ENCODE measurements at places on chromosomes 16 and 17. TPM values are rescaled to one million over a fixed set of nuclear protein-coding genes. Genes with fewer than 3 reads are reported as not detected.

The MYH1 gene
- 2,066 TPM for total RNA-seq

The CDH5 gene
- 35.3 TPM for total RNA-seq

The UMOD gene
- total RNA-seq, result not detected

The APOH gene
- not detected for total RNA-seq

The CDRT15 gene
- not detected for total RNA-seq

The KRTAP17-1 gene
- total RNA-seq, result not detected

The TP53TG3B gene
- total RNA-seq, result not detected

DNA sequence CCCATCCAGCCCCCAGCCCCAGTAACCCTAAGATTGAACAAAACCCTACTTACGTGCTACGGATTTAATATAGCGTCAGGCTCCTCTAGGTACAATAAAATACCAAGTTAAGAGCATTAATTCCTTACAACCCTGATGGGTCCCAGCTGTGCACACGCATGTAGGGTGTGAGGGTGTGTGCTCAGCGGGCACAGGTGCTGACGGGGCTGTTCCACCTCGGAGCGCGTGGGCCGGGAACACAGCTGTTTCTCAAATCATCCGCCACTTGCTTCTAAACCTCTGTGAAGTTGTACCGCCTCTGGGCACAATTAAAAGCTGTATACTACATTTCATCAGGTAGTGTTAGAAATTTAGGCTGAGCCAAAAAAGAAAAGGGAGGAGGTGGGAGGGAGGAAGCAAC lies 478.6 kb downstream of the MAF start:
- no peak overlapping the region for H3K4me3 ChIP-seq
- H3K27ac ChIP-seq, result no peak overlapping the region
- no peaks in the 10 kb centered on the region for H3K36me3 ChIP-seq
- no peak for DNase-seq
- H3K27me3 ChIP-seq, result no peaks in the 10 kb centered on the region

- H3K4me3 ChIP-seq, result no peak overlapping the region
- no peak overlapping the region for H3K27ac ChIP-seq
- H3K4me1 ChIP-seq, result no peaks in the 10 kb centered on the region
- no peaks in the 10 kb centered on the region for H3K27me3 ChIP-seq
- DNase-seq, result no peak
Measured at GRCh38 chr16:17548825-17549224, 78.1 kb upstream of the XYLT1 start.

DNA sequence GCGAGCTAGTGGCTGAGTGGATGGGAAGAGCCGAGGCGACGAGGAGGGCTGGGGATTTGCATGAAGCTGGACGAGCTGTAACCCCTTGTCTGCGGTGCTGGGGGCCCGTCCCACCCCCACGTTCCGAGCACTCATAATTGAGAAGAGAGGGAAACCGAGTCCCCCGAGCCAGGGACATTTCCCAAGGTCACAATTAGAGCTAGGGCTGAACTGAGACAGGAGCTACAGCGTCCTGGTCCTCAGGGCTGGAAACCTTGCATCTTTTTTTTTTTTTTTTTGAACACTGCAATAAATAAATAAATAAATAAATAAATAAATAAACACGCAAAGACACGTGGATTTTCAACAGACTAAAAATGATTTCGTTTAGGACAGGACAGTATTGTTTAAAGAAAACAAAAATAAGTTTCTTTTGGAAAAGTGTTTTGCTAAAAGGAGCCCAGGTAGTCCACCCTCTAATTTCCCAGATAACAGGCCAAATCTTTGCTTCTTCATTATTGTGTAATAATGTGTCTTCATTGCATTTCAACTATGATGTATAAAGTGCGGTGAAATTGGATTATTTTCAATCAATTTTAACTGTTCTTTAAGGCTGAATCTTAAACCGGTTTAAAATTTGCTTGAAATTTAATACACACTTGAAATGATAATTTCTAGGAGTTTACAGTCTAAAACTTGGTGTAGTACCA lies 992 bp downstream of the GDPD1 start:
- H3K4me3 ChIP-seq, result peak overlapping the region; percentile 76
- peaks cover 4% of the 10 kb centered on the region for H3K4me1 ChIP-seq
- no peaks in the 10 kb centered on the region for H3K27me3 ChIP-seq
- peak overlapping the region; percentile 88 for H3K27ac ChIP-seq
- no peak for DNase-seq

GRCh38 chr16:11251525-11252481 lies 4.2 kb downstream of the SOCS1 start:
- H3K27me3 ChIP-seq, result no peaks in the 10 kb centered on the region
- no peak for DNase-seq
- no peak overlapping the region for H3K27ac ChIP-seq
- H3K4me3 ChIP-seq, result no peak overlapping the region
- H3K36me3 ChIP-seq, result no peaks in the 10 kb centered on the region

- H3K27ac ChIP-seq, result no peak overlapping the region
- no peaks in the 10 kb centered on the region for H3K4me1 ChIP-seq
- no peaks in the 10 kb centered on the region for H3K36me3 ChIP-seq
Measured at GRCh38 chr16:26787924-26788323, 278.8 kb upstream of the C16orf82 start.

GRCh38 chr16:57618296-57619132 lies 9.9 kb upstream of the ADGRG1 start:
- no peak for DNase-seq
- no peak overlapping the region for H3K27ac ChIP-seq
- no peak overlapping the region for H3K4me3 ChIP-seq
- H3K36me3 ChIP-seq, result no peaks in the 10 kb centered on the region

GRCh38 chr17:38702916-38703741 lies 1.9 kb upstream of the MLLT6 start:
- peak overlapping the region; percentile 96 for H3K27ac ChIP-seq
- no peaks in the 10 kb centered on the region for H3K27me3 ChIP-seq
- H3K4me3 ChIP-seq, result peak overlapping the region; percentile 81
- peaks cover 25% of the 10 kb centered on the region for H3K4me1 ChIP-seq

DNA sequence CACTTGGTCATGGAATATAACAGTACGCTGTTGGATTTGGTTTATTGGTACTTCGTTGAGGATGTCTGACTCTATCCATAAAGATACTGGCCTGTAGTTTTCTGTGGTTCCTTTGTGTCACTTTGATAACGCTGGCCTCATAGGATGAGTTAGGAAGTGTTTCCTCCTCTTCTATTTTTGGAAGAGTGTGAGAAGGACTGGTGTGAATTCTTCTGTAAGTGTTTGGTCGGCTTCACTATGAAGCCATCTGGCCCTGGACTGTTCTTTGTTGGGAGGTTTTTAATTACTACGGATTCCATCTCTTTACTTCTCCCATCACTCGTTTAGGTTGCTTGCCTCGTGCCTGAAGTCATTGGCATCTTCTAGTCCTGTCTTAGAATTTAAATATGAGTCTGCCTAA lies 117.3 kb downstream of the OR1D5 start:
- H3K27me3 ChIP-seq, result no peaks in the 10 kb centered on the region
- no peaks in the 10 kb centered on the region for H3K36me3 ChIP-seq
- no peak for DNase-seq
- H3K4me3 ChIP-seq, result no peak overlapping the region

DNA sequence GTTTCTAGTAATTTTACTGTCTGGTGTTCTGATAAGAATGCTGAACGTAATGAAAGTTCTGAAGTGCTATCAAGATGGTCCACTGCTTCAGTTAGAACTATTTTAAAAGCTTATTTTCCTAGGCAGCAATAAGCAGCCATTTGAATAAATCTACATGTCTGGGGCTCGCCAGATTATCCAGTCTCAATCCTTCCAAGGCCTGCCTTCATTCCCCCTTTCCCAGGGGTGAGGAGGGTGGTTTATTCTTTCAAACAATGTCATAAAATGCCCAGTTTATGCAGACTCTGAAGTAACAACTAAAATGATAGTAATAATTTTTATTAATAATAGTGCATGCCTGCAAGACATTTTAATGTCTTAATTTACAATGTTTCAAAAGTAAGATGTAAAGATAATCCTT lies 2.4 kb downstream of the CDH11 start:
- DNase-seq, result no peak
- no peaks in the 10 kb centered on the region for H3K36me3 ChIP-seq
- no peak overlapping the region for H3K27ac ChIP-seq
- H3K27me3 ChIP-seq, result peaks cover 11% of the 10 kb centered on the region
- no peak overlapping the region for H3K4me3 ChIP-seq

GRCh38 chr17:17120701-17121100 lies 78.4 kb downstream of the MPRIP start:
- peaks cover 73% of the 10 kb centered on the region for H3K4me1 ChIP-seq
- no peak for DNase-seq
- H3K27ac ChIP-seq, result peak overlapping the region; percentile 61
- H3K4me3 ChIP-seq, result no peak overlapping the region
- no peaks in the 10 kb centered on the region for H3K27me3 ChIP-seq

GRCh38 chr17:10177131-10177912 lies 21.1 kb downstream of the GAS7 start:
- DNase-seq, result no peak
- no peaks in the 10 kb centered on the region for H3K36me3 ChIP-seq
- no peaks in the 10 kb centered on the region for H3K4me1 ChIP-seq

- no peak overlapping the region for H3K4me3 ChIP-seq
- no peaks in the 10 kb centered on the region for H3K27me3 ChIP-seq
- no peak overlapping the region for H3K27ac ChIP-seq
- H3K36me3 ChIP-seq, result no peaks in the 10 kb centered on the region
Measured at GRCh38 chr17:1058423-1059130, 61.6 kb downstream of the TIMM22 start.

- DNase-seq, result peak; percentile 52
- H3K4me3 ChIP-seq, result peak overlapping the region; percentile 99
- peaks cover 22% of the 10 kb centered on the region for H3K4me1 ChIP-seq
- H3K27ac ChIP-seq, result peak overlapping the region; percentile 99
- H3K27me3 ChIP-seq, result no peaks in the 10 kb centered on the region
Measured at GRCh38 chr16:14302031-14302398, 230.9 kb downstream of the MRTFB start.

- H3K4me3 ChIP-seq, result no peak overlapping the region
- no peaks in the 10 kb centered on the region for H3K36me3 ChIP-seq
- H3K27ac ChIP-seq, result no peak overlapping the region
- no peaks in the 10 kb centered on the region for H3K4me1 ChIP-seq
- peaks cover 14% of the 10 kb centered on the region for H3K27me3 ChIP-seq
Measured at GRCh38 chr17:77905766-77906165, 52.7 kb upstream of the TNRC6C start.

DNA sequence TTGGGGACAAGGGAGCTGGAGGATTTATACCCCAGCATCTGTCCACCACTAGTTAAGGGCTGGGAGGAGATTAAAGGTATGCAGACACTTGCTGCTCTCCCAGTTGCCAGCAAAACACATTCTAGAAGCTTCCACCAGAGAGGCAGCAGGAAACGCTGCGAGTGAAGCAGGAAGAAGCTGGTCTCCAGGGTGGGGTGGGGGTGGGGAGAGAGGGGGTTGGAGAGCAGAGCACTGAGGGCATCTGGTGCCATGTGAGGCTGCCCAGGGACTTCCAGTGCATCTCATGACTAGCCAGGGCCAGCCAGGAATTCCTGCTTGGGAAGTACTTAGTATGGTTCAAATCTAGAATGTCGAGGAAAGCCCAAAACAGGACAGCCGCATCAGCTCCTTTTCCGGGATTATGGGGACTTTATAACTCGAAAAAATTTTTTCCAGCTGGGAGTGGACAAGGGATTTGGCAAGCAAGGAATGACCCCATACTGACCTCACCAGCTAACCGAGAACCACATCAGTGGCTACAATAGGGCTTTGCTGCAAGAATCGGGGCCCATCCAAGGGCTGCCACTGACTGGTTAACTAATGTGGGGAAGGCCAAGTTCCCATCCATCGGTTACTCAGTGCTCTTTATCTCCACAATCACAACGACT lies 26.2 kb upstream of the AXIN2 start:
- peaks cover 15% of the 10 kb centered on the region for H3K4me1 ChIP-seq
- H3K27ac ChIP-seq, result no peak overlapping the region
- H3K36me3 ChIP-seq, result no peaks in the 10 kb centered on the region
- no peak for DNase-seq

DNA sequence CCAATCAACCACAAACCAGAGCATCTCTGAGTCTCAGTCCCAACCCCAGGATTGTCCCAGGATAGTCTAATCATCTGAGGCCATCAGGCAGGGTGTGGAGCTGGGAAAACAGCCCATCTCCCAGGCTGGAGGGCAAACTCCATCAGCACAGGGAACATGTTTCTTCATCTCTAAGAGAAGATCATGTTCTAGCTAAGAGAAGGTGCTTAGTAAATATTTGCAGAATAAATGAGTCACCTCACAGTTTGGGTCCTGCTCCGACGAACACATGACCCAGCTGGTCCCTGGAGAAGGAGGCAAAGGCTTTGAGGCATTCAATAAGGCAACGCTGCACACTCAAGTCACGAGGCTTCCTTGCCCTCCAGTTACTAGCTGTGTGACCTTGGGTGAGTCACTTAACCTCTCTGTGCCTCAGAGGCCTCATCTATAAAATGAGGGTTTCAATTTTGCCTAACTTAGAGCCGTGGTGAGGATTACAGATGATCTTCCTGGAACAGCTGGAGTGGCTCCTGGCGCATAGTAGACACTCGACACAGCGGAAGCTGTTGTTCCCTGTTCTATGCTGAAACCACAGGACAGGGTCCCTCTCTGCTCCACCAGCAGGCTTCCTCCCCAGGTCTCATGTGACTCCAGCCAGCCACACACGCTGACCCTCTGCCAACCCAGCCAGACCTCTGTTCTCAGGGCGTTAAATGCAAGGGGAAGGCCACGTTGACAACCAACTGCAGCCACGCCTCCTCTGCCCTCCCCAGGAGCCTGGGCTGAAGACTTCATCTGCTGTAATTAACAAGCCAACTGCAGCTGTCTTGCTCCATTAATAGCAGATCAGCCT lies 10.3 kb upstream of the RPL38 start:
- H3K4me1 ChIP-seq, result no peaks in the 10 kb centered on the region
- H3K27ac ChIP-seq, result no peak overlapping the region
- H3K27me3 ChIP-seq, result peaks cover 20% of the 10 kb centered on the region
- DNase-seq, result peak; percentile 45
- no peaks in the 10 kb centered on the region for H3K36me3 ChIP-seq

- peaks cover 6% of the 10 kb centered on the region for H3K4me1 ChIP-seq
- H3K27ac ChIP-seq, result no peak overlapping the region
- no peaks in the 10 kb centered on the region for H3K27me3 ChIP-seq
- DNase-seq, result no peak
Measured at GRCh38 chr16:19672378-19672777, 45.6 kb downstream of the KNOP1 start.

GRCh38 chr16:3804426-3805016 lies 76.0 kb downstream of the CREBBP start:
- H3K4me3 ChIP-seq, result no peak overlapping the region
- H3K36me3 ChIP-seq, result no peaks in the 10 kb centered on the region
- peaks cover 44% of the 10 kb centered on the region for H3K4me1 ChIP-seq
- no peak for DNase-seq
- peak overlapping the region; percentile 10 for H3K27ac ChIP-seq

GRCh38 chr17:45040459-45040858 lies 11.0 kb downstream of the DCAKD start:
- no peaks in the 10 kb centered on the region for H3K36me3 ChIP-seq
- no peaks in the 10 kb centered on the region for H3K27me3 ChIP-seq
- no peak for DNase-seq

DNA sequence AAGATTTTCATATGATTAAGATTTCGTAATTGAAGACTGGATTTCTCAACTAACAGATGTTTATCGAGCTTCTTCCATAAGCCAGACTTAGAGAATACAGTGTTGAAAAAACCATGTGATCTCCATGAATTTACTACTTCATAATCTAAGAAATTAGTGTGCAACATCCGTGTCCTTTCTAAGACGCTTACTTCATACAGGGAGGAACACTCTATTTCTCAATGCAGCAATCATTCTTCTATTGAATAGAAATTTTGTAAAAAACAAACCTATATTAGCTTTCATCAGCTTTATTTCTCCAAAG lies 946.3 kb downstream of the KCNJ2 start:
- H3K27ac ChIP-seq, result no peak overlapping the region
- no peaks in the 10 kb centered on the region for H3K4me1 ChIP-seq
- DNase-seq, result no peak
- no peak overlapping the region for H3K4me3 ChIP-seq
- no peaks in the 10 kb centered on the region for H3K36me3 ChIP-seq
- H3K27me3 ChIP-seq, result no peaks in the 10 kb centered on the region
